ENCODE measurements at places on chromosomes 16 and 17.
A peak's percentile ranks its signal among the peaks of the same experiment; 100 is the strongest.

DNA sequence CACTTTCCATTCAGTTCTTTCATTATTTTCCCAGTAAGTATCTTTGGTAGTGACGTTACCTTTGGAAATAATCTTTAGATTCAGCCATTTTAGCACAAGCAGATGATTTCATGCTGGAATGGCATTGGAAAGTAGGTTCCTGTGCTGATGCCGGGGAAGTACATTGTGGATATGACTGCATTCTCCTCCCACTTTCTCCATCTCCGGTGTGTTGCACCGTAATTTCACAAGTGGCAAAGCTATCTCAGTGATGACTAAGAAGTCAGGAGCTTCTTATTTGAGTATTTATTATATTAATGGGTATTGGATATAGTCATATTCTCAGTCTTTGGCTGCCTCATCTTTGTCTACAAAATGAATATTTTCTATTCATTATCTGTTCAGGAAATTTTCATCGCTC, 69.8 kb downstream of the MRTFB start:
- DNase-seq = no peak

GRCh38 chr17:49691086-49691676, 13.3 kb upstream of the SPOP start:
- DNase-seq = no peak

- no peak for DNase-seq
Measured at GRCh38 chr16:51111759-51112158, 39.3 kb downstream of the SALL1 start.

DNA sequence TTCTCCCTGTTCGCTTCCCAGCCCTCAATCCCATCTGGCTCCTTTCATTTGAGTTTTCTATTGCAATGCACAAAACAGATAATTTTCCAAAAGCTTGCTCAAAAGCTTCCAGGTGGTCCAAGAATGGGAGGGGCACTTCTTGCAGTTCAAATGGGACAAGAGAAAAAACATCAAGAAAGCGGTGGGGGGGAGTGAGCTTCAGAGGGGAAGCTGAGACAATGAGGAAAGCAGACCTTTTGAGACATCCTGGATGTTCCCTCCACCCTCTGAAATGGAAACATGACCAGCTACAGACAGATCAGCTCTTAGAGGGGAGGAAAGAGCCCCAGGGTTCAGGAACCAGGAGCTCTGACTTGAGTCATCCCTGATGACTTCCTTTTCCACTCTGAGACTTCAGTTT, 368.2 kb downstream of the SLC39A11 start:
- DNase-seq = no peak

- DNase-seq = no peak
Measured at GRCh38 chr16:67256701-67257230, 8.0 kb downstream of the SLC9A5 start.

- DNase-seq = no peak
Measured at GRCh38 chr16:51592535-51593300, 441.6 kb upstream of the SALL1 start.

- DNase-seq = no peak
Measured at GRCh38 chr16:3607634-3608033, 3.8 kb downstream of the SLX4 start.

DNA sequence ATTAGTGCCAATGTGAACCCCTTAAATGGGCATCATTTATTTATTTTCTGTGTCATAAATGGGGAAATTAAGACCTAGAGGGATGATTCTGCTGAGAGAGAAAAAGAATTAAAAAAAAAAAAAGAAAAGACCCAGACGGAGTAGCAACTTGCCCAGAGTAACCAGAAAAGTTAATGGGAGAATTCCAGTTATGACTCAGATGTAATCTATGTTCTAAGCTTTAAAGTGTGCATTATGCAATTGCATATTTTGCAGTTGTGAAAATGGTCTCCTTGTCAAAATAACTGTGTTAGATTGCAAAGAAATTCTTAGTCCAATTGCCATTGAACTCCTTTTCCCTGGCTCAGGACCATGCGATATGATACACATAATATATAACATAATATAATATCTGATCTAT, 38.6 kb upstream of the TBX2 start:
- no peak for DNase-seq

DNA sequence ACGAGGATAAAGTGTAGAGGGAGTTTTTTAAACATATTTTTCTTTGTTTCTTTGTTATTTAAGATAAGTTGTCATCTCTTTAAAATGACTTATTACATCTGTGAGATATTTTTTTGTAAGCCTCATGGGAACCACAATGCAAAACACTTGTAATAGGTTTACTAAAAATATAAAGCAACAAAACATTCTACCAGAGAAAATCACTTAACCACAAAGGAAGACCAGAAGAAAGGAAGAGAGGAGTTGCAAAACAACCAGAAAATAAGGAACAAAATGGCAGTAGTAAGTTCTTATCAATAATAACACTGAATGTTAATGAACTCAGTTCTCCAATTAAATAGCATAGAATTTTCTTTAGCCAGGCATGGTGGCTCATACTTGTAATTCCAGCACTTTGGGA, 22.9 kb downstream of the DHRS7B start:
- DNase-seq = no peak

- DNase-seq = no peak
Measured at GRCh38 chr17:80588702-80589383, 44.2 kb downstream of the RPTOR start.

GRCh38 chr16:51569203-51569931, 418.3 kb upstream of the SALL1 start:
- no peak for DNase-seq

DNA sequence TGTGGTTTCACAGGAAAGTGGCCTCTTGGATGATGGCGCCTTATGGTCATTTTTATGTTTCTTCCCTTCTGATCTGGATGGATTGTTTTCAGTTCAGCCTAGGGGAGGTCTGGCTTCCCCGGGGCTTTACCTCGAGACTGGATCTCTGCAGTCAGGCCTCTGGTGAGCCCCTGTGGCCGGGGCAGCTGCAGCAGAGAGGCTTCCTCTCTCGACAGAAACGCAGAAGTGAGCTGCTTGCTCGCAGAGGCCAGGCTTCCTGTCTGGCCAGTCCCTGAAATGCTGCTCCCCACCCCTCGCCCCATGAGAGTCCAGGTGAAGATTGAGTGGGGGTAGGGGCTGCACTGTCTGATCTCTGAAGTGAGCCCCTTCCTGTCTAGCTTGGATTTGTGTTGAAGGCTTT, 44.0 kb downstream of the PLCG2 start:
- DNase-seq = peak; percentile 58

GRCh38 chr16:2152695-2153506, 2.7 kb upstream of the TRAF7 start:
- DNase-seq = no peak

- no peak for DNase-seq
Measured at GRCh38 chr17:65402513-65403496, 158.6 kb downstream of the AXIN2 start.

DNA sequence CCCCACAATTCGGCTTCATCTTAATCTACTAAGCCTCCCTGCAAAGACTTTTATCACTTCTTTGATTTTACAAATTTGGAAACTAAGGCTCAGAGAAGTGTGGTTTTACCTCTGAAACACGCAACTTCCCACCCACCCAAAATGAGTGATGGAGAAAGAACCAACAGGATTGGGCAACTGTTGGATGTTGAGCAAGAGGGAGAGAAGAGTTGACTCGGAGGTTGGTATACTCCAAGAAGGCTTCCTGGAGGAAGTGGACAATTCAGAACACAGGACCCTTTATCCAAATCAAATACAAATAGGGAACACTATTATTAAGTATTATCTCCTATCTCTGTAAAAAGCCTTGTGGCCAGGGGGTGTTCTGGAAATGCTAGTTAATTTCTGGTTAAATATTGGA, 323.0 kb downstream of the C16orf95 start:
- DNase-seq = no peak

GRCh38 chr17:61395983-61396585, 3.6 kb upstream of the TBX2 start:
- DNase-seq = no peak

GRCh38 chr16:24203675-24204074, 52.5 kb upstream of the CACNG3 start:
- no peak for DNase-seq

- DNase-seq = no peak
Measured at GRCh38 chr16:31528523-31529107, 915 bp downstream of the AHSP start.

GRCh38 chr16:85046931-85047866, 19.6 kb downstream of the KIAA0513 start:
- no peak for DNase-seq

DNA sequence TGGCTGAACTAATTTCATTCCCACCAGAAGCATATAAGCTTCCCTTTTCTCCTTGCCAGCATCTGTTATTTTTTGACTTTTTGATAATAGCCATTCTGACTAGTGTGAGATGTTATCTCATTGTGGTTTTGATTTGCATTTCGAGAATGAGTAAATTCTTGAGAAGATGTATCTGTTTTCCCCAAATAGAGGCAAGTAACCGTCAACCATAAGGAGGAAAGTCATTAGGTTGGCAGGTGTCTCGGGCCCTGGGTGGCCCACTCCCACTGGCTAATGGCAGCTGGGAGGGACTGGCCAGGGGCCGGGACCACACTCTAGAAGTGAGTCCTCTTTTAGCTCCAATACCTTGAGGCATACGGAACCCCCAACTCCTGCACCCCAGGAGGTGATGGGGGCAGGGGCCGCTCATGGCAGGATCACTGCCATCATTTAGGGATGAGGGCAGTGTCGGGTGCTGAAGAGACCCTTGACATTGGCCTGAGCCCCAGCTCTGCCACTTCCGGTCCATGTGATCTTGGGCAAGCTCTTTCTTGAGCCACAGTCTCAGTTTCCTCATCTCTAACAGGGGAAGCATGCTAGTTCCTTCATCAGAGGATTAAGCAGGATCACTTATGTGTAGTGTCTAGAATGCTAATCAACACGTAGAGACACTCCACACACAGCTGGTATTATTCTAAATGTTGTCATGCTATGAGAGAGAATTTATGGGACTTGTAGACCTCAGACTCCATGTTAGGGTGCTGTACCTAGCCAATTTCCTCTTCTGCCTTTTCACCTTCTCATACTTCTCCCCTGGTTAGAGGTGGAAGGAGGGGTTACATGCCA, 44.3 kb downstream of the RGS9 start:
- DNase-seq = peak; percentile 80

GRCh38 chr16:51132490-51133115, 18.5 kb downstream of the SALL1 start:
- no peak for DNase-seq

DNA sequence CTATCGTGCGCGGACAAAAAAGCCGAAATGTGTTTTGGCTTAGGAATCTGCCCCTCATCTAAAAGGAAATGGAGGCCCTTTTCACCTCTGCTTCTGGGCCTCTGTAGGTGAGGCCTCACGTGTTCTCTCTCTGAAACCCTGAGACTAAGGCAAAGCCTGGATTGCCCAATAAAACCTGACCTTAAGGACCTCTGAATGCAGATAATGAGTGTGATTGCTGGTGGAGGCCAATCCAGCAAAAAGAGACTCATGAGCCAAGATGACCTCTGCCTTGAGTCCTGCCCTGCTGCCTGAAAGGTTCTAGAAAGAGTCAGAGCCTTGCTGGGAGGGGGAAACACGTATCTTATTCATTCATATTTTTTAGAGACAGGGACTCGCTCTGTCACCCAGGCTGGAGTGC, 44.5 kb upstream of the ABR start:
- DNase-seq = no peak

- DNase-seq = no peak
Measured at GRCh38 chr17:979212-979538, 401 bp downstream of the NXN start.

DNA sequence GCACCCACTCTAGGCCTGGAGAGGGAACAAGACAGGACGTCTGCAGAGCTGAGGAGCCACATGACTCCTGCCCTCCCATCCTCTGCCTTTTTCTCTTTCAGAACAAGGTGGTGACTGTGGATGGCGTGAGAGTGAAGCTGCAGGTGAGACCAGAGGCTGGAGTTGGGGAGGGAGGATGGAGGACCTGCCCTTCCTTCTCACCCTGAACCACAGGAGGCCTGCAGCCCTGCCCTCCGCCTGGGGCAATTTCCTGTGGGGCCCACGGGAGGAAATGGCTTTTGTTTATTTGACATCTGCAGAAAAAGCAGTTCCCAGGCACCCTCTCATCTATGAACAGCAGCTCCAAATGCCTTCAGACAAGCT, 5.1 kb downstream of the RAB37 start:
- peak; percentile 81 for DNase-seq

DNA sequence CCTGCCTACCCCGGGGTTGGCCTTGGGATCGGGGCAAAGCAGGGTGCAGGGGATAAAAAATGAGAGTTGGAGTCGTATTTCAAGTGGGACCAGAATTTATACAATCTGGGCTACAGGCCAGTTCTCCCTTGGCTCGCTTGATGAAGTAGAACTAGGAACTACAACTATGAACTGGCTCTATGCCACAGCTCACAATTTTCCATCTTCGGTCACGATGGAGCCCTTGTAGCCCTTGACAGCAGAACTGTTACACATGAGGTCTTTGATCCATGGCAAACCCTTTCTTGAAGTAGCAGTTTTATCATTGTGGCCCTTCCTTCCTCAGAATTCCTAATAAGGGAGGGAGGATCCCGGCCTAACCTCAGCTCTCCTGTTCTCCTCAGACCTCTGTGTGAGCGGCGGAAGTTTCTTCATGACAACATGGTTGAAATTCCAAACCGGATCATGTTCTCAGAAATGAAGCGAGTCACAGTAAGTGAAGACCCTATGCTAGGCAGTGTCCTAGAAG, 17.1 kb downstream of the LIG3 start:
- DNase-seq = no peak

GRCh38 chr17:18353541-18353940, 9.8 kb downstream of the SHMT1 start:
- no peak for DNase-seq

- DNase-seq = no peak
Measured at GRCh38 chr17:55664287-55664686, 58.4 kb downstream of the TMEM100 start.

Data from stimulated activated effector memory CD8-positive, alpha-beta T cell treated with anti-CD3 and anti-CD28 coated beads, Interleukin-12 subunit alpha, Interleukin-12 subunit beta, amount 100 ng/mL, for 72 hours (primary cell).